ENCODE measurements at places on chromosomes 1 and 21. TPM values are rescaled to one million over a fixed set of nuclear protein-coding genes. Genes with fewer than 3 reads are reported as not detected.

Gene AIM2
- total RNA-seq, result not detected

Gene CSF1
- total RNA-seq, result 3.0 TPM

Gene TLR5
- 1.2 TPM for total RNA-seq

Gene B3GALT5
- total RNA-seq, result 1.2 TPM

Gene PCSK9
- 39.6 TPM for total RNA-seq

Gene UTS2
- total RNA-seq, result 3.0 TPM

Gene PDZK1
- 0.27 TPM for total RNA-seq

Gene PWP2
- 43.1 TPM for total RNA-seq

Gene TSSK3
- 1.6 TPM for total RNA-seq

Gene OR2T11
- not detected for total RNA-seq

Measured in HCT116 (cell line).